ENCODE measurements at places on chromosomes 3 and 15. TPM values are rescaled to one million over a fixed set of nuclear protein-coding genes. Genes with fewer than 3 reads are reported as not detected.

Gene CDHR4
- 0.43 TPM for total RNA-seq

Gene IQCF5
- not detected for total RNA-seq

Gene LRTM1
- total RNA-seq = not detected

Gene NRG4
- not detected for total RNA-seq

Gene FANCD2OS
- not detected for total RNA-seq

Gene PP2D1
- not detected for total RNA-seq

Gene CNTN4
- not detected for total RNA-seq

Gene SPATA12
- not detected for total RNA-seq

Gene GATM
- 0.16 TPM for total RNA-seq

Gene SKOR1
- 0.16 TPM for total RNA-seq

Gene ATP8B4
- total RNA-seq = 29.4 TPM

Gene TWF2
- 87.5 TPM for total RNA-seq

Gene SPINK8
- not detected for total RNA-seq

Gene MED12L
- 0.09 TPM for total RNA-seq

Gene IL17RD
- 4.7 TPM for total RNA-seq

Gene XIRP1
- not detected for total RNA-seq

Gene COPS2
- 100 TPM for total RNA-seq

Gene TTLL13
- total RNA-seq = 0.16 TPM

Gene TUSC7
- total RNA-seq = not detected

Gene ROPN1
- not detected for total RNA-seq

Gene RPL39L
- total RNA-seq = 15.1 TPM

Gene C2CD4A
- not detected for total RNA-seq

Gene VPS13C
- 61.5 TPM for total RNA-seq

Gene HGD
- 0.32 TPM for total RNA-seq

Gene MUSTN1
- not detected for total RNA-seq

Gene ACSBG1
- total RNA-seq = not detected

Gene SLC2A2
- total RNA-seq = not detected

Gene CPN2
- total RNA-seq = not detected

Gene CCR3
- total RNA-seq = 0.09 TPM

Gene SEMA3B
- total RNA-seq = 36.9 TPM

Gene CAMK1
- 38.5 TPM for total RNA-seq

Gene LYZL4
- total RNA-seq = not detected

Gene RYR3
- total RNA-seq = under 0.01 TPM

Gene ABI3BP
- total RNA-seq = 3.5 TPM

Gene UCN2
- total RNA-seq = 0.34 TPM

Gene USP50
- total RNA-seq = 0.34 TPM

Gene MME
- 81.5 TPM for total RNA-seq

Gene LRCH3
- 50.9 TPM for total RNA-seq

Gene NOX5
- 1.8 TPM for total RNA-seq

Gene SENP7
- 14.0 TPM for total RNA-seq

Measured in bronchial smooth muscle cell (primary cell).